SK-N-SH (cell line): ENCODE measurements at places on chromosomes 5 and 9.

- no peak for DNase-seq
Measured at GRCh38 chr5:165808335-165808734, 2302.9 kb downstream of the MAT2B start.

DNA sequence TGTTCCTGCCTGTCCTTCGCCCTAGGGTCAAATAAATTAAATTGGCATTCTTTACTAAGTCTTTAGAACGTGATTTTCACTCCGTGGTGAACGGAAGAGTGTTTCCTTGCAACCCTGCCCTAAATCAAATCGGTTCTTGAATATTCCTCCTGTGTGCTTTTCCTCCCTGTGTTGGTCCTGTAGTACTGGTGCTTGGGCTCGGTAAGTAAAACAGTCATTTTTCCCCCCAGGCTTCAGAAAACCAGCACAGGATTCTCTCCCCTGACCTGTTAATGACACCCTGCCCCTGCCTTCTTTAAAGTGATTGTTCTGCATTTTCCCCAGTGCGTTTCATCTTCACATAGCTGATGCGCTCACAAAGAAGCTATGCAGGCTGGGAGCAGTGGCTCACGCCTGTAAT lies 96.0 kb downstream of the AK8 start:
- no peak for DNase-seq

DNA sequence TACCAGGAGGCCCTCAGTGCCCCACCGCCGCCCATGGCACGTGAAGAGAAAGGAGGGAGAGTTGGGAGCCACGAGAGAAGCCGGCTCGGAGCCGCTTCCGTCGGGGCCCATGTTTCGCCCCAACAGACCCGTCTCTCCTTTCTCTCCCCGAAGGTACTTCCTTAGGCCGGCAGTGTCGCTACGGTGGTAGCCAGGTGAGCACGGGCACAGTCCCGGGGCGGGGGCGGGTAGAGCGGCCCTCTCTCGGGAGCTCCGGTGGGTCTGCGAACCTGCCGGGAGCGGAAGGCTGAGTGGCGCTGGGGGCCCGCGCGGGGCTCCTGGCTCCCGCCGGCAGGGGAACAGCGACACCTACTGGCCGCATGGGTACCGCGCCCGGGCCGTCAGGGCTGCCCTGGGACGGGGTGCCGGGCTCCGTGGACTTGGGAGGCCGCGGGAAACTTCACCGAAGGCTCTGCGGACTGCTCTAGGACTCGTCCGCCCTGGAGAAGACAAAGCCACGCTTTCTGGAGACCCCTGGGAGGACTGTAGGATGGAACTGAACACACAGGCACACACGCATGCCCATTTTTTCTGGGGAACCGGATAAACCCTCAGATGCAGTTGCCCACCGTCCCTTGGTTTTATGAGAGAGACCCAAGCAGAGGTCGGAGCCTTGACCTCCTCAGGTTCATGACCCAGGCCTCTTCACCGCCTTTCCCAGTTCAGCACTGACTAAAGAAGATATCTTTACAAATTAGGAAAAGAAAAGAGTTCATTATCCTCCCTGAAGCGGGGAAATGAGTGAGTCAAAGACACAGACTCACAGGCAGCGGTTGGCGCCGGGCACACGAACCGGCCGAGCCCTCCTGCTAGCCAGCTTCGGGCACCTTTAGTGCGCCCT lies 202.5 kb downstream of the MEF2C start:
- DNase-seq = peak; percentile 94

DNA sequence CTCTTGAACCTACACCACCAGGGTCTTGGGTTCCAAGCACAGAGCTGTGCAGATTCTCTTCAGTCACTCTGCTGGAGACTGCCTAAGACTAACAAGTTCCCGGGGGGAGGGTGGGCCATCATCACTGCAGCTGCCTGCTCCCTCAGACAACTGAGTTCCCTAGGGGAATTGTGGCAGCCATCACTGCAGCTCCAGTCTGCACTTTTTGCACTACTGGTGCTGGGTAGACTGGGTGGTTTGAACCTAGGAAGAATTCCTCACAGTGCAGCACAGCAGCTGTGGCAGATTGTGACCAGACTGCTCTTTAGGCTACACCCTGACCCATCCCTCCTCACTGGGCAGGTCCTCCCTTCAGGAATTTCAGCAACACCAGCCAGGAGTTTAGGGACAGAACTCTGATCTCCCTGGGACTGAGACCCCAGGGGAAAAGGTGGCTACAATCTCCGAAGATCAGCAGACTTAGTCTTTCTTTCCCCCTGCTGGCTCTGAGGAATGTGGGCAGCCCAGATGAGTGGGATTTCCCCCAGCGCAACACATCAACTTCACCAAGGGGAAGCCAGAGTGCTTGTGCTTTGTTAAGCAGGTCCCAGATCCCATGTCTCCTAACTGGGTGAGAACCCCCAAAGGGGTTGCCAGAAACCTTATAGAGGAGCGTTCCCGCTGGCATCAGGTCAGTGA lies 30.9 kb upstream of the RGMB start:
- no peak for DNase-seq

DNA sequence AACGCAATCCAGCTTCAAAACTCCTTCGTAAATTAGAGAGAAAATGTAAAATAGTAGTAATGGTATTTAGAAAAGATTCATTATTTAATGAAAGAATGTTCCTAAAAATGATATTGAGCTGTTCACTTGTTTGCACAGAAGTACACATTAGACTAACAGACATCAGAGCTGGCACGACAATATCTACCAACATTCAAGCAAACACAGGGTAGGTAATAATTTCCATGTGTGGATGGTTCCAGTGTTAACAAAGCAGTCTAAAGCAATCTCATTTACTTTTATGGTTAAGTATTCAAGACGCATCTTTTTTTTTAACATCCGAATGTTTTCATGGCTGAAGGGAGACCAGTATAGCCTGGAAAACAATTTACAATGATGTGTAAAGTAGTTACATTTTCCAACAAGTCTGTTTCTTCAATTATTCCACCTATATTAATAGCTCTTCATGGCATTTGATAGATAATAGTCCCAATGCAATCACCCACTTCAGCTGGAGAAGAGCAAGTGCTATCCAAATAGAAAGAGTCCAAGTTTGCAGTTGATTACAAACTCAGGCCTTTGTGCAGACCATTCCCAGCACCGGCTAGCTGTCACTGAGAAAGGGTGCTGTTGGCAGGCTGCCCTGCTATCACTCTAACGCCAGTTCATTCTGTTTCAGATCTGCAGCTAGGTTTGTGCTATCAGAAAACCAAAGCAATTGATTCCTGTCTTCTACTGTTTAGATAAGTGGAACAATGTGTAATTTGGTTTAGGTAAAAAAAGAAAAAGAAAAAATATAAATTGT lies 458.8 kb downstream of the DTWD2 start:
- DNase-seq = peak; percentile 30

DNA sequence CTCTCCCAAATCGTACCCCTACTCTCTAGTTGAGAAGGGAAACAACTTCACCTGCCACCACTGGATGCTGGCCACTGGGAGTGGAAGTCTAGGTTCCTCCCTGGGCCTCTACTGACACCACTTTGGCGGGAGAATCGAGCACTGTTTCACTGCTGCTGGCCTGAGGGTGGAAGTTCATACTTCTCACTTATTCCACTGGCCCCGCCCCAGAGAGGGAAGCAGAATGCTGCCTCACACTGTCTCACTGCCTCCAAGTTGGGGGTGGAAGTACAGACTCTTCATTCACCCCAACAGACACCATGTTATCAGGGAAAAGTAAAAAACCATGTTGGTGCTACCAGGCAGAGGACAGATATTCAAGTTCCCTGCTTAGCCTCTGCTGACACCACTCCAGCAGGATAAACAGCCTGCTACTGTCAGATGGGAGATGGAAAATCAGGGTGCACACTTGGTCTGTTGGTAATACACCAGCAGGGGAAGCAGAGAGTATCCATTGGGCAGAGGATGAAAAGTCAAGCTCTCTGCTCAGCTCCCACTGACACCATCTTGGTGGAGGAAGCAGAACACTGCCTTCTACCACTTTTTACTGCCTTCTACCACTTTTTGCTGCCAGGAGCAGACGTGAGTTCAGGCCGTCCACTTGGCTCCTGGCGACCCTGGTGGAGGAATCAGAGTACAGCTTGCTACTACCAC lies 159.4 kb downstream of the SIL1 start:
- DNase-seq = no peak

GRCh38 chr5:179882338-179882737 lies 23.7 kb upstream of the MRNIP start:
- DNase-seq = no peak
